HTR-8/SVneo (cell line): ENCODE measurements at places on chromosomes 16 and 17.

GRCh38 chr17:37698911-37699255 is 46.0 kb downstream of the HNF1B start:
- no peak for DNase-seq

GRCh38 chr17:64117981-64118979 is 11.7 kb downstream of the ERN1 start:
- no peak for DNase-seq

- no peak for DNase-seq
Observed at GRCh38 chr17:58541249-58541648, 26.8 kb upstream of the MTMR4 start.

GRCh38 chr16:81734632-81735434 is 44.3 kb upstream of the PLCG2 start:
- no peak for DNase-seq

GRCh38 chr17:80071116-80071841 is 30.1 kb upstream of the GAA start:
- DNase-seq: no peak

GRCh38 chr16:78269256-78269655 is 169.8 kb downstream of the WWOX start:
- DNase-seq: no peak

GRCh38 chr16:88086571-88087516 is 135.6 kb downstream of the BANP start:
- DNase-seq: no peak

DNA sequence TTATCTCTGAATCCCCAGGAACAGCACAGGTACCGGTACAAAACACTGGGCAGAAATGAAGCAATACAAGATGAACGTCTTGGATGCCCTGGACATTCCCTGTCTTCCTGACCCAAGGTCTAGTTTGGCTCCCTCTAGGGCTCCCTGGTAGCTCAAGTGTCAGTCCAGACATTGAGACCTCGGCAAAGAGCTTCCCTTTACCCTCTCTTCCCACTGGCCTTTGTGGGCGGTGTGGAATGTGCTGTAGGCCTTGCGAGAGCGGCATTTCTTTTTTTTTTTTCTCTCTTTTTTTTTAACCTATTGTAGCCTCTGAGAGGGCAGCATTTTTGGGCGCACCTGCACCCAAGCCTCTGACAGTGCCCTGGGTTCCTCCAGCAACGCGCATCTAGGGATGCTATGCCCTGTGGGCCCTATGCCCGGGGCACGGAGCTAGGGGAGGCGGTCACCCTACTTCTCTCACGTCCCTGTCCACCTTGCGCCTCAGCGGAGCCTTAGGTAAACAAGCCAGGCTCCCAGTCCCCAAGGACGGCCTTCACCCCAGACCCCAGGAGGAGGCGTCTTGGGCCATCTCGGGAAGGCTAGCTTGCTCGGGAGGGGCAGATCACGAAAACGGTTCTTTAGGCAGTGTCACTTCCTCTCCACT is 1.2 kb upstream of the NFATC3 start:
- no peak for DNase-seq
